HCT116 (cell line): ENCODE measurements at places on chromosomes 4 and X. TPM values are rescaled to one million over a fixed set of nuclear protein-coding genes. Genes with fewer than 3 reads are reported as not detected.

DNA sequence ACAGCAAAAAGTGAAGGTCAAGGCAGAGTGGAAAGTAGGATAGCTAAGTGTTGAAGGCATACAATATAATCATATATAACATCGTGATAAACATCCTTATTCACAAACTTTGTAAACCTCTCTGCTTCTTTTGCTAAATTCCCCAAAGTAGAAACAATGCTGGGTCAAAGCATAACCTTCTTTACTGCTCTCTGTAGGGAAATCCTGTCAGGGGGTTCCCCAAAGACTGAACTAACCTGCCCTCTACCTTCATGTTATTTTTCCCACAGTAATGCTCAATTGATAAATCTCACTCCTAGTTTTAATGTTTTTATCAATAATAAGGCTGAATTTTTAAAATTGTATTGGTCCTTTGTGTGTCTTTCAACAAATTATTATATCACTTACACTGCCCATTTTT is 55.7 kb downstream of the DCHS2 start:
- no peak for DNase-seq

DNA sequence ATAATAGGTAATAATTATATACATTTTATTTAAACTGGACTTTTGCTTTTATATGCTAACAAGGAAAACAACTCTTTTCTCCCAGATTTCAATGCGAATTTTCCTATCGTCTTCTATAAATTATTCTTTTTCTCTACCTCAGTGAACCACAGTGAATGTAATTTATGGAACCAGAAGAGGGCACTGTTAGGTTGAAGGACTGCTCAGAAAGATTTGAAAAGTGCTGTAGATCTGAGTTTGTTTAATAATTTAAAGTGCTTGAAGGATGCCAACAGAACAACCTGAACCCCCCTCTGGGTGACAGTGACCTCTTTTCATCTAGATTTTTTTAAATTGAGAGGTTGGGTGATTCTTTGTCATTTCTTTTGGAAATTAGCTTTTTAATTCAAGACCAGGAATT is 54.9 kb downstream of the PHOX2B start:
- no peak for DNase-seq

DNA sequence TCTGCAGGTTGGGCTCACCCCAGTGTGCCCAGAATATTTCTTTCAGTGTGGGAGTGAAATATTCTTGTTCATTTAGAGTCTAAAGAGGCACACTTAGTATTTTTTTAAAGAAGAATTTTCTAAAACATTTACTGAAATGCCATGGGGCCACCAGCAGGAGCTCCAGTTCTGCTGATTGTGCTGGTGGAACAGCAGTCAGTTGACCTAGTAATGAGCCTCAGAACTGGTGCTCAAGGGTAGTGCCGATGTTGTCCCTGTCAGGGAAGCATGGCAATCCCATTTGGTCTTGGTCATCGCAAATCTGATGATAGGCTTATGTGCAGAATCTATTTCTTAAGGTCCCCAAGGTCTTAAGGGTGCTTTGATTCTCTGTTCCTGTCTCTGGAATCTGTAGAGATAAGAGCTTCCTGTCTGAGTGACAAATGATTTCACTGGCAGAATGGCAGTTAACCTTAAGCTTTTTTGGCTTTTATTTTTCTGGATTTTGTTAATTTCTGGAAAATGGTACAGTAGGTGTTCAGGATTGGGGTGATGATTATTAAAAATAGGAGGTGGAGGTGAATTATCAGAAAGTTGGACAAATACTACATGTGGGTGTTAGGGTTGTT is 31.3 kb downstream of the JADE1 start:
- DNase-seq = no peak

- DNase-seq = no peak
Measured at GRCh38 chr4:85102606-85103005, 136.1 kb upstream of the WDFY3 start.

DNA sequence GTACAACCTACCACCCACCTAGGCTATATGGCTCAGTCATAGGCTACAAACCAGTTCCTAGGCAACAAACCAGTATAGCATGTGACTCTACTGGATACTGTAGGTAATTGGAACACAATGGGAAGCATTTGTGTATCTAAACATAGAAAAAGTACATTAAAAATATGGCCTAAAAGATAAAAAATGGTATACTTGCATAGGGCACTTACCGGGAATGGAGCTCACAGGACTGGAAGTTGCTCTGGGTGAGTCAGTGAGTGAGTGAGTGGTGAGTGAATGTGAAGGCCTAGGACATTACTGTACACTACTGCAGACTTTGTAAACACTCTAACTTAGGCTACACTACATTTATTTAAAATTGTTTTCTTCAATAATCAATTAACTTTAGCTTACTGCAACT is 139.2 kb upstream of the RBPJ start:
- no peak for DNase-seq

GRCh38 chr4:8586246-8586645 is 6.1 kb downstream of the GPR78 start:
- DNase-seq = no peak

GRCh38 chr4:17664755-17665154 is 50.3 kb downstream of the MED28 start:
- no peak for DNase-seq

DNA sequence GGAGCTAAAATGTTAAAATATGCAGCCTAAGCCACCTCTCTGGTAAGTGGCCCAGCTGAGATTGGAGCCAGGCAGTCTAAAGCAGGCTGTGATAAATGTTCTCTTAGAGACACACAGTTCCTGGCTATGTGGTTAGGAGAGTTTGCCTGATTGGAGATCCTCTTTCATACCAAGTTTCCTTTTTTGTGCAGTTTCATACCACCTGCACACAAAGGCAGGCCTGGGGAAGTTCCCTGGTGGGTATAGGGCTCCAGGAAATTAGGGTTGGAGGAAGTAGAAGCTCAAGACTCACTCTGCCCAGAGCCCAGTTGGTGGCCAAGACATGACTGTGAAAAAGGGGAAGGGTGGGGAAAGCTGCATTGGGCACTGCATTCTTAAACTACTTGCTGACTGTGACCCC is 16.9 kb downstream of the CYBB start:
- no peak for DNase-seq

- DNase-seq = no peak
Measured at GRCh38 chrX:14673236-14673635, 143.9 kb downstream of the GLRA2 start.

DNA sequence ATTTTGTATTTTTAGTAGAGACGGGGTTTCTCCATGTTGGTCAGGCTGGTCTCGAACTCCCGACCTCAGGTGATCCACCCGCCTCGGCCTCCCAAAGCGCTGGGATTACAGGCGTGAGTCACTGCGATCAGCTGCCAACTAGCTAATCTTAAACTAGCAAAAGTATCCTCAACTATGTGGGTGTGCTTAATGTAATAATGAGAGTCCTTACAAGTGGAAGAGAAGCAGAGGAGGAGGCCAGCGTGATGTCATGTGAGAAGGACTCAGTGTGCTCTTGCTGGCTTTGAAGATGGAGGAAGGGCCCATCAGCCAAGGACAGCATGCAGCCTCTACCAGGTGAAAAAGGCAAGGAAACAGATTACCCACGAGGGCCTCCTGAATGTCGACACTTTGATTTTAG is 19.6 kb downstream of the SCD5 start:
- no peak for DNase-seq

GRCh38 chrX:106612393-106612763 is 600 bp downstream of the RADX start:
- no peak for DNase-seq

DNA sequence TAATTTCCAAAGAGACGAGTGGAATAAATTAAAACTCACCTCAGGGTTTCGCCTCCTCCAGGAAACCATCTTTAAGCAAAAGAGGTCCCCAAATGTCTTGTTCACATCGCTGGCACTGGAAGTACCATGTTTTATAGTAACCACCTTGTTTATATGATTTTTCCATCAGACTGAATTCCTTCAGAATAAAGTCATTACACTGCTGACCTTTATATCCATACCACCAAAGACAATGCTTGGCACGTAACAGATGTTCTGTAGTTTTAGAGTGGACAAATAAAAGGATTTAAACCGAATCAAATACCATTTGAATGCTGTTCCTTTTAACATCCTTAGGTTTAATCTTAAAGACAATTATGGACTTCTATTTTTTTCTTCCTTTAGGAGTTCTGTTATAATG is 4.7 kb downstream of the NUDT6 start:
- DNase-seq = no peak

DNA sequence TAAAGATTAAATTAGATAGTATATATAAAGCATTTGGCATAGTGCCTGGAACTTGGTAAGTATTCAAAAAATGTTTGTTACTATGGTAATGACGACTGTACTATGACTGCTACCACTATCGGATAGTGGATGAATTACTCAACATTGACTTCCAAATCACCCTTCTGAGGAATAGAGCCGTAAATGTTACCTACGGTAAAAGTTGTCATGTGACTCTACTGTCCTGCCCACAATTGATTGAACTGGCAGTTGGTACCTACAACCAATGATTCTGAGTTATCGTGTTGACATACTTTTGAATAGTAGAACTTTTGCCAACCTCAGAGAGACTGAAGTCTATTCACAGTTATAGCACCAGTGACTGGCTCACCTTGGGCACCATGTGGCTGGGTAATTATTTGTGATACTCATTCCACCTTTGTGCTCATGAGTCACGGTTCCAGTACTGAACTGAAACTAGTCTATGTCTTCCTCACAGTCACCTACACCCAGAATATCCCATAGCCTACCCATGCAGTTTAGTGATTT is 185.5 kb upstream of the PITX2 start:
- DNase-seq = no peak

DNA sequence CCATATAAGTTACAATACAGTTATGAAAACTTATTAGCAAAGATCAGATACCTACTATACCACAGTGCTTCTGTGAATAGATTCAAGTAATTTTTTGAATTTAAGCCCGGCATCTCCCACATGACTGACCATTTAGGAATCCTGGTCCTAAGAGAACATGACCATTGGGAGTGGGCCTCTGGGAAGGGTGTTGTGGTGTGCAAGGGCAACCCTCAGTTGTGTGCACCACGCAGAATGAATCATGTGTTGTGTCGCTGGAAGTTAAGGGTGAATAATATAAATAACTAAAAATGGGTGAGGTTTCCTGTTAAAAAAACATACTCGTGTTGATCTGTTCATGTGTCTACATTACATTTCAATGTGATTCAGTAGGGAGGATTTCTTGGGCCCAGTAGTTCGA is 15.5 kb downstream of the CPE start:
- no peak for DNase-seq

GRCh38 chrX:106932492-106932923 is 12.3 kb downstream of the CLDN2 start:
- no peak for DNase-seq

- DNase-seq = peak; percentile 63
Measured at GRCh38 chr4:103091601-103092223, 7.9 kb downstream of the BDH2 start.

DNA sequence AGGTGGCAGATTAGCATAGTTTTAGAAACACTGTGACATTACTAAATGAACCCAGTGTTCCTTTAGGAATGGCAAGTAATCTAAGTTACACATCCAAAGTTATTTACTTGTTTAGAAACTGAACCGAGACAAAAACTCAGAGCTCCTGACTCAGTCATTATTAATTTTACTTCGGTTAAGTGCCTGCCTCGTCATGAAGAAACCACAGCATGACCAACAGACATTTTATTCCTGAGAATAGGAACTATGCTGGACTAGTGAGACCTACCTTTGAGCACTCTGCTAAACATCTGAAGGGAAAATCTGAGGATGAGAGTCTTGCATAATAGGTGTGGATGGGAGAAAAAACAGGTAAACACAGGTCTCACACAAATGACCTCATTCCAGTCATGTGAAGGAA is 2.5 kb downstream of the BEX1 start:
- no peak for DNase-seq

- DNase-seq = no peak
Measured at GRCh38 chr4:89723096-89723495, 113.9 kb downstream of the SNCA start.

DNA sequence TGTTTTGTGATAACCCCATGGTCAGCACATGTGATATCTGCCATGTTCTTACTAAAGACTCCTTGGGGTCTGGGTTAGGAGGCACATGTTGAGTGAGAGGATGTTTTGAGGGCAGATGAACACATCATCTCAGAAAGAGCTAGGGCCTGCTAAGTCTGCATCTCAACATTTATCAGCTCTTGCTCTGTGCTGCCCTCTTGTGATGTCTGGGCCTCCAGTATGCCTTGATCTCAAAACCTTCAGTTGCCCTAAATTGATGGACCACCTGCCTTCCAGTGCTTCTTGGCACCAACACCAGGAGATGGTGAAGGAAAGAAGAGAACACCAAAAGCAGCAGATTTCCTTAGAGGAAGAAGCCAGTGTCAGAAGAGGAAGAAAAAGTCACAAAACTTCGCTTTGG is 22.5 kb downstream of the MID1 start:
- no peak for DNase-seq

DNA sequence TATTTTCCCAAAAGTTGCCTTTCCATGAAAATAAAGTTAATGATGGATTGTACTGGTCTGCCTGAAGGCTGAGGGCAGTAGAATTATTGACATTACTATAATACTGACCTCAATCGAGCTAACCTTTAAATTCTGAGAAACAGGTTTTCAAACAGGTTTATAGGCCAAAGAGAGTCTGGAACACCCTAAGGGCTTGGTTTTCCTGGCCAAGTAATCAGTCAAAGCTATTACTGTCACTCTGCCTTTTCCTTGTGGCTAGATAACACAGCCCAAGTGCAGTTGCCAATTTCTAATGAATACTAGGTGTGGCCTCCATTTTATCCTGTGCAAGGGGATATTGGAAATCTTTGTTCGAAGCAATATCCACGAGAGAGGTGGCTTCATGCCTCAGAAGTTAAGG is 75.2 kb downstream of the INTS12 start:
- no peak for DNase-seq

DNA sequence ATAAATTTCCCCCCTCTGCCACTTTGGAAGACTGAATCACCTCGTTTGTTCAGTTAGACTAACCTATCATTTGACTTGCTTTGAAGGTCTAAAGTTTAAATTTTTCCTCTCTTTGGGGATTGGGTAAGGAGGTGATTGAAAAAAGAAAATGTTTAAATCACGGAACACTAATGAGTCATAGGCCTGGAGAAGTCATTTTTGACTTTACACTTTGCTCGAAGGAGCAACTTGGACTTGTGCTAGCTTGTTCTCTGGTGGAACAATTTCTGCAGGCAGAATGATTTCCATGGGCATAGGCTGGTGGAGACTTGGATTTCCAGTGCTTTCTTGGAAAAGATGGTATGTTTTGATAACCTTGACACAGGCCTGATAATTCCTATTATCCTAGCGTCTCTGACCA is 10.5 kb upstream of the GLUD2 start:
- DNase-seq = no peak

GPR119 gene
- total RNA-seq = not detected

MAGEA2B gene
- 21.8 TPM for total RNA-seq

TNIP3 gene
- total RNA-seq = not detected

RNF150 gene
- 0.07 TPM for total RNA-seq

IDH3G gene
- 49.7 TPM for total RNA-seq

PF4V1 gene
- total RNA-seq = not detected

IL13RA2 gene
- not detected for total RNA-seq

MAOB gene
- total RNA-seq = 28.2 TPM

CCSER1 gene
- 6.7 TPM for total RNA-seq

BEND2 gene
- total RNA-seq = not detected

VCX3A gene
- total RNA-seq = not detected

TLR10 gene
- total RNA-seq = 0.30 TPM
